ENCODE measurements at places on chromosomes 3 and 15.
A peak's percentile ranks its signal among the peaks of the same experiment; 100 is the strongest.

GRCh38 chr3:72591522-72592421 is 256.5 kb downstream of the SHQ1 start:
- no peak for DNase-seq

DNA sequence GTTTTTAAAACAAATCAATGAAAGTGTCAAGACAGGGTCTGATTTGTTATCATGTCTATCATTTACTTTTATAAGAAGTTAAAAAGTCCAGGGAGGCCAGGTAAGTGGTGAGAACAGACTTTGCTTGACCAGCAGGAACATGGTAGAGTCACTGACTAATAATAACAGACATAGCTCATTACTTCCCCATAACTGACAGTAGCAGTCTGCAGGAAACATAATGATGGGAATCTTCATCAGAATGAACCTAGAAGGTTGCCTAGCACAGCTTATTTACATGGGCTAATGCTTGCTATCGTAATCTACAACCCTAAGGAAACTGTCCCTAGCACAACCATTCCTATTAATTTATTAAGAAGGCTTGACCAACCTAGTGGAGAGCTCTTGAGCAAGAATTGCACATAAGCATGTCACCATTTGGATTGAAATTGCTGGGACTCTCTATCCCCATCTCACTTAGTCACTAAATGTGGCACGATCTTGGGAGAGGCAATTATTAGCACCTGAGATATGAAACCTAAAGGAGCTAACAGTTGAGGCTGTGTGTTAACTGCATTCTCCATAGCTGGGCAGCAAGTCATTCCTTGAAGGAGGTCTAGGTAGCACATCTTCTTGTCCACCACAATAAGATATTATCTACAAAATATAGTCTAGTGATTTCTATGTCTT is 139.6 kb upstream of the ZBTB20 start:
- no peak for DNase-seq

DNA sequence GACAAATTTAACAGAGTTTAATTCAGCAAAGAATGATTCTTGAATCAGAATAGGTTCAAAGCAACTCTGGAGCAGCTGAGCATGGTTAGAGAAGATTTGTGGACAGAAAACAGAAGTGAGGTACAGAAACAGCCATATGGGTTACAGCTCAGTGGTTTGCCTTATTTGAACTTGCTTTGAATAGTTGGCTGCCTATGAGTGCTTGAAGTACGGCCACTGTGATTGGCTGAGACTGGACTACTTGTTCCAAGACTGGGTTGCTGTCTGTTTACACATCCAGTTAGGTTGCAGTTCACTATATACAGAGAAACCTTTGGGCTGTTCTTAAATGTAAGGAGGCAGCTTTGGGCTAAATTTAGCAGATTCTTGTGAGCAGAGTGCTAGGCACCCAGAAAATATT is 79.4 kb upstream of the CADPS start:
- no peak for DNase-seq

DNA sequence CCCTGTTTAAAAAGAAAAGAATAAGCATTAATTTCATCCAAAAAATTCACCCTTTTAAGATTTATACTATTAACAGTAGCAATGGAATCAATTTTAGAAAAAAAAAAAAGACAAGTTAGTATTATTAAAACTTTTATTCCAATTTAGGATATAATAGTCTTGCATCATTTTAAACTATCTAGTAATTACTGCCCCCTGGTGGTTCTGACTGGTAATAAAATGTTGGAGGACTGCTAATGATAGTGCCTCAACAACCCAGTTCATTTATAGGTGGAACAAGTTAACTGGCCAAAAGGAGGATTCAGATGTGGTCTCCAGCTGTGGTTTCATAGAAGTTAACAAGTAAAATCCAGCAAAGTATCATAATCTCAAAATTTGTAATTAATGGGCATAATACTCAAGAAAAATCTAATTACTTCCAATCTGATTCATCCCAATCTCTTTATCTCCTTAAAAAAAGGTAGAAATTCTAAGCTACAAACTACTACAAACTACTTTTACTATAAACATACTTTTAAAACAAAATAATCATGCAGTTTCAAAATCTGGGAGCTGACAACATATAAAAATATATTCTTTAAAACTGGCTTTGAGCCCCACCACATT is 30.7 kb upstream of the WDR49 start:
- DNase-seq, result peak; percentile 18

DNA sequence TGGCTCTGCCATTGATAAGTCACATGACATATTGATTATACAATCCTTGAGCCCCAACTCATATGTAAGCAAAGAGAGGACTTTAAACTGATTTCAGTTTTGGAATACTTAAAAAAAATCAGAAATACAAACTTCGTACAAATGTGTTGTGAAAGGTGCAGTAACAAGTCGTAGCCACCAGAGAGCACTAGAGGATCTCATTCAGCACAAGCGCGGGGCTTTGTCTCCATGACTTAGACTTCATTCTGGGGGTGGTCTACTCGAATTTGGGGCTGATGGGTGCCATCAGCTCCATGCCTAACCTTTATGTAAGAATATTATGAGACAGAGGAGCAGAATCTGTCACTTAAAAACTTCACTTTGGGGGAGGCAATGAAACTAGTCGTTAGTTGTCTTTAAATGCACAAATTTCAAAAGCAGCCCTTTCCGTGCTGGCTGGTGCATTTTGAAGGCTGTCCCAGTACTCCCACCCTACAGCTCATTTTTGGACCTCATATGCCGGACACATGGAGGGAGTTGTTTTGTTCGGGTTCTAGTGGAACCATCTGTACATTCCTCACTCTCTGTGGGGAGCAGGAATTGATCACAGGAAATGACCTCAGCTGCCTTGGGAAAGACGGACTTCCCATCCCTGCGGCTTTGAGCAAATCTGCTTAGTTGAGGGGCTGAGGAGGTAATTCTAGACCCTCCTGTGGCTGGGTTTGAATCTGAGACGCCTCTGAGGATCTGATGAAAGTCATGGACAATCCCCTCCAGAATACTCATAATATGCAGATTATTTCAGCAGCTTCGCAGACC is 27.5 kb upstream of the MASP1 start:
- DNase-seq, result no peak

DNA sequence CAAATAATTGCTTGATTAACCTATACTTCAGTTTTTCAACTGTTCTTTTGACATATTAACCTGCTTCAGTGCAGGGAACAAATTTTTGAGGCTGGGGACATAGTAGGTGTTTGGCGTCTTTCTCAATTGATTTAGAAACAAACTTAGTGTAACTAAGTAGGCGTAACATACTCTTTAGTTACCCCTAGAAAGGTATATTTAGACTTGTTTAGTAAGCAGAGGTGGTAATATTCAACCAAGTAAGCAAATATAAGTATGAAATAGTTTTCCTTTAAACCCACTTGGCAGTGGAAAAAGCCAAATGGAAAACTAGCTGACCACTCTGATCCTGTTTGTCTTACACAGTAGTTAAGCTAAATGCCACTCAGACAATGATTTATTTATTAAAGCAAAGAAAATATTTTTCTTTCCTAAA is 113.2 kb downstream of the MBNL1 start:
- DNase-seq, result no peak

GRCh38 chr3:12383218-12383617 is 94.3 kb downstream of the PPARG start:
- DNase-seq, result no peak

- no peak for DNase-seq
Measured at GRCh38 chr3:64023861-64024223, 548 bp upstream of the PSMD6 start.

- no peak for DNase-seq
Measured at GRCh38 chr3:184602372-184603150, 41.0 kb downstream of the EPHB3 start.

GRCh38 chr15:43975770-43976169 is 149.0 kb downstream of the WDR76 start:
- DNase-seq, result no peak

DNA sequence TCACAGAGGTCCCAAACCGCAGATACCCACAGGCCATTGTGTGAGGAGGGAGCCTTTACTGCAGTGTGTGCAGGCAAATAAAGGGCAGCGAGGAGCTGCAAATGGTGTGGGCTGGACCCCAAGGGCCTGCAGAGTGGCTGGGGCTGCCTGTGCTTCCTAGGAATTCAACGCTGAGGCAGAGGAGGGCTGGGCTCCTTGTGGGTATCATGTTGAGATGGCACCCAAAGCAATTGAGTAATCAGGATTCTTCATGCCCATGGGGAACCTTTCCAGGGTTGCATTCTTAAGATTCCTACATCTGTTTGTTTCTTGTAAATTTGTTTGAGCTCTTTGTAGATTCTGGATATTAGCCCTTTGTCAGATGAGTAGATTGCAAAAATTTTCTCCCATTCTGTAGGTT is 85.4 kb upstream of the LIPC start:
- DNase-seq, result peak; percentile 35

DNA sequence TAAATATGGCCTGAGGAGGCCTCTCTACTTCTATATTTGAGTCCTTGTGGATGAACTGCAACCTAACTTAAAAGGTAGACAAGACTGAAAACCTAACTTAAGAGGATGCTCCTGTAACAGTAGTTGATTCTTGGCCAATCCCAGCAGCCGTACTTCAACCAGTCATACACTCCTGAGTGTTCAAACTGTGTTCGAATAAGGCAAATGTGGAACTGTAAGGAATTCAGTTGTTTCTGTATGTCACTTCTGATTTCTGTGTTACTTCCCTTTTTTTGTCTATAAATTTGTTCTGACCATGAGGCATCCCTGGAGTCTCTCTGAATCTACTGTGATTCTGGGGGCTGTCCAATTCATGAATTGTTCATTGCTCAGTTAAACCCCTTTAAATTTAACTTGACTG is 20.5 kb downstream of the GALK2 start:
- no peak for DNase-seq

DNA sequence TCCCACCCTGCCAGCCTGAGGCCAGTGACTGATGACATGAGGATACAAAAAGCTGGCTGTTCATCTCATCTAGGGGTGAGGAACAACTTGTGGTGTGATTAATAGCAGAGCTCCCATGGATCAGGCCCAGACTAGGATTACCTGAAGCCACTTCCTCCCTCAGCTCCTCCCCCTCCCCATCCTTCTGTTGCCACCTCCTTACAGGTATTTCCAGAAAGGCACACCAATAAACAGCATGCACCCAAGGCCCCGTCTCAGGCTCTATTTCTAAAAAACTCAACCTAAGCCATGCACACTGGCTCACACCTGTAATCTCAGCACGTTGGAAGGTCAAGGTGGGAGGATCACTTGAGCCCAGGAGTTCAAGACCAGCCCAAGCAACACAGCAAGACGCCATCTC is 54.1 kb downstream of the SRGAP3 start:
- DNase-seq, result no peak

- no peak for DNase-seq
Measured at GRCh38 chr3:157494581-157495281, 8.5 kb downstream of the VEPH1 start.

GRCh38 chr15:89378296-89379151 is 43.9 kb upstream of the POLG start:
- DNase-seq, result no peak

- DNase-seq, result no peak
Measured at GRCh38 chr3:21013566-21013965, 737.4 kb downstream of the ZNF385D start.

DNA sequence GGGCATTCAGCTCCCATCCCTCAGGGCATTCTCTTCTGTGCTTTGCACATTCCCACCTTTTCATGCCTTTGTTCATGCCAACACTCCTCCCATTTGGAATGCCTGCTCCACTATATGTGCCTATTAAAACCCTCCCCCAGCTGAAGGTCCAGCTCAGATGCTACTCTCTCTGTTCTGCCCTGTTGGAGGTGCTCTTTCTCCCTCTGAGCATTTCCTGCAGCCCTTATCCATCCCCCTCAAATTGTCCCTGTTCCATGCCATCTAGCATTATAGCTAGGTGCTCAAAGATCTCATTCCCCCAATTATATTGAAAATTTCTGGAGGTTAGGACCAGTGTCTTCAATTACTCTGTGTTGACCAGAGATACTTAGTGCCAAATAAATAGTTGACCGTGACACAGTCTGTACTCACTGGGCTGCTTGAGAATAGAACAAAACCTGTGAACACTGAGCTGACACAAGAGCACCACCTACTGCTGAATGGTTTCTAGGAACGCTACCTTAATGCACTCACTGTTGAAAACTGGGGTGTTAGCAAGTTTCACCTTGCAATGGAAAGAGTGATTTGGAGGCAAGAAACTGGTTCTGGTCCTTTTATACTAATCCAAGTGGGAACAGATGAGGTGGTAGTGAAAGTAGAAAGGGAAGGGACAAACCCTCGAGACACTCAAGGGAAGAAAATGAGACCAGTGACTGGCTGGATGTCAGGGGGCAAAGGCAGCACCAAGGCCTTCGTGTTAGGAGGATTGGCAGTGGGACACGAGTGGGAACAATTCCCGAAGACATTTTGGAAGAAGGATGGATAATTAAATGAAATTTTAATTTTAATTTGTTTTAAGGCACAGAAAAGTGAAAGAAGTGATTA is 289.8 kb upstream of the ROPN1 start:
- no peak for DNase-seq

All from epithelial cell of proximal tubule (primary cell).